Renal pelvis (tissue), 12 donors: ENCODE measurements at places on chromosomes 1 and 21. TPM values are rescaled to one million over a fixed set of nuclear protein-coding genes. Genes with fewer than 3 reads are reported as not detected.

GRCh38 chr1:44806025-44806703 lies 987 bp downstream of the DYNLT4 start:
- DNase-seq, result no peak

DNA sequence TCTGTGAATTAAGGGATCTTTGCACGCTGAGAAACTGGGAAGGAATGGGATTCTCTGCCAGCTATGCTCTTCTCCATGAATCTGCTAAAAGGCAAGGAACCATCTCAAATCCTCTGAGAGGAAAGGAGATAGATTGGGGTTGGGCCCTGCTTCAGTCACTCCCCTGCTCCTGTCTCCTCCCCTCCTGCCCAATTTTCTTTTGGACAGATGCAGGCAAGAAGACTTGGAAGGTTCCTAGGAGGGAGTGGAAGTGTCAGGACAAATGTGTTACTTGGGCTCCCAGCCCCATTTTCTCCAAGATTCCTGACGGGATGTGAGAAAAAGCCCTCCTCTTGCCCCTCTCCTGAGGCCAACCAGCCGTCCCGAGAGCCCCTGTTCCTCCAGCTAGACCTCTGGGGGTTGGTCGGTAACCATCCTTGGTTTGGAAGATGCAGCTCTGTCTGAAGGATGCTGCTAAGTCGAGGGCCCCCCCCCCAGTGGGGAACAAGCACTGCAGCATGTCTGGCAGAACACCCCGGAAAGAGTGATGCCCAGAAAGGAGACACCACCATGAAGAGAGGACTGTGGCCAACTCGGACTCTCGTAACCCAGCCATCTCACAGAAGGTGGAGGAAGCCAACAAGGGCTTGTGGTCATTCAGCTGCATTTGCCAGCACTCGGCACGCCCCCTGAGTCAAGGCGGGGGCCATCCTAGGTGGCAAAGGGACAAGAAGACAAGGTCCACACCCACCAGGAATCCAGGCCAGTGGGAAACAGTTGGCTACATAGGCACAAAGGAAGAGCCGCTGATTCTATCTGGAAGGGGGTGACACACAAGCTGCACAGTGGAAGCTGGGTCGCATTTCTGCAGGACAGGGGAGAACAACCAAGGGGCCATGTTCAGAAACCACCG lies 43.7 kb downstream of the CDK18 start:
- DNase-seq, result no peak

DNA sequence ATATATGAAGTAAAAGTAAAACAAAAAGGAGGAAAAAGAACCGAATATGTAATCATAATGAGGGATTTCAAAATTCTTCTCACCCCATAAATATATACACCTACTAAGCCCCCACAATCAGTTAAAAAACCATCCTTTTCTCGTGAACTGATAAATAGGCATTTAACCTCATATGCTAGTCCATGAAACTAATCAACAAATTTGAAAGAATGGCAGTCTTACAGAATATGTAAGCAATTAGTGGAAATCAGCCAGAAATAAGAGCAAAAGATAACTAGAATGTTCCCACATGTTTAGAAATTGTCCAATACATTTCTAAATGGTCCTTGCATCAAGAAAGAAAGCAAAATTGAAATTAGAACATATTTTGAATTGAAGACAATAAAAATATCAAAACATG lies 849.4 kb upstream of the CXADR start:
- DNase-seq, result no peak

DNA sequence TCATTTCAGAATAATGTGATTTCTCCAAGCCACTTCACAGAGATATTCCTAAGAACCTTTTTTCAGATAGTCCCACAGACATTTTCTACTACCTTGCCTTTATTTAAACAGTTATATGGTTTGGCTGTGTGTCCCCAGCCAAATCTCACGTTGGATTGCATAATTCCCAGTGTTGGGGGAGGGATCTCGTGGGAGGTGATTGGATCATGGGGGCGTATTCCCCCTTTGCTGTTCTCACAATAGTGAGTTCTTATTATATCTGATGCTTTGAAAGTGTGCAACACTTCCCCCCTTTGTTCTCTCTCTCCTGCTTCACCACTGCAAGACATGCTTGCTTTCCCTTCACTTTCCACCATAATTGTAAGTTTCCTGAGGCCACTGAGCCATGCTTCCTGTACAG lies 93.6 kb upstream of the ZNF678 start:
- no peak for DNase-seq

- DNase-seq, result no peak
Measured at GRCh38 chr1:50091068-50091467, 17.7 kb upstream of the ELAVL4 start.

Gene KIAA0040
- 13.6 TPM for polyA plus RNA-seq

- DNase-seq, result no peak
Measured at GRCh38 chr1:220189750-220190347, 82.4 kb downstream of the RAB3GAP2 start.

DNA sequence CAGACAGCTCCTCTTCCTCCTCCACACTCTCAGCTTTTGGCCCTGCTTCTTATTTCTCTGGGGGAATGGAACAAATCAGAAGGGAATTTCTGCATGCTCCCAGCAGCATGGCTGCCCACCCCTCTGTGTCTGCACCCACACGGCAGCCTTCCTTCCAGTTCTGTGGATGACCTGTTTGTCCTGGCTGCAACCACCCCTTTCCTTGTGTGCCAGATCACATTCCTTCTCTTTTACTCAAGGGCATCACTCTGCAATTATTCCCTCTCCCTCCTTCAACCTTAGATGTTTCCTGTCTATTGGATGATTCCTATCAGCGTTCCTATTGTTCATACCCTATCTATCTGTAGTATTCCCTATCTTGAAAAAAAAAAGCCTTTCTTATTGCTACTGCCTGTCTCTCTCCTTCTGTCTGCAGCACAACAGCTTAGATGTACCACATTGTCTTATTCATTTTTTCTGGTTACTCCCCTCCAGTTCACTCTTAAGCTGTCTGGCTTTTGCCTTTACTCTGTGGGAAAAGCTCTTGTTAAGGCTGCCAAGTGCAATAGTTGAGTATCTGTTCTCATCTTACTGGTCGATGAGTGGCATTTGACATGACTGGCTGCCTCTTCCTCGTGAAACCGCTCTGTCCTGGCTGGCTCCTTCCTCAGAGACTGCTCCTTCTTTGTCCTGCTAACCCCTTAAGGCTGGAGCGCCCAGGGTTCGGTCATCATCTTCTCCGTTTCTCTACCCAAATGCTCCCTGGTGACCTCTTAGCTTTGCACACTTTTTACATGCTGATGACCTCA lies 351.1 kb downstream of the CAMTA1 start:
- no peak for DNase-seq

Gene OR10J1
- polyA plus RNA-seq, result 0.05 TPM

DNA sequence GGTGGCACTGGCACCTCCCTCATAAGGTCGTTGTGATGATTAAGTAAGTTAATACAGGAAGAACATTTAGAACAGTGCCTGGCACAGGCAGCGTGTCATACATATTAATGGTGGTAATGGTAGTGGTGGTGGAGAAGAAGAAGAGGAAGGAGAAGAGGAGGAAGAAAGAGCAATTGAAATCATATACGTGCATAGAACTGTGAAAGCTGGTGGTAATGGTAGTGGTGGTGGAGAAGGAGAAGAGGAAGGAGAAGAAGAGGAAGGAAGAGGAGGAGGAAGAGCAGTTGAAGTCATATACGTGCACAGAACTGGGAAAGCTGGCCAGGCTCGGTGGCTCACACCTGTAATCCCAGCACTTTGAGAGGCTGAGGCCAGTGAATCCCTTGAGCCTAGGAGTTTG lies 121.3 kb upstream of the HOOK1 start:
- no peak for DNase-seq

- no peak for DNase-seq
Measured at GRCh38 chr1:208542309-208542708, 298.1 kb upstream of the PLXNA2 start.

Gene AK4
- polyA plus RNA-seq, result 65.8 TPM

- no peak for DNase-seq
Measured at GRCh38 chr1:174135211-174135610, 24.1 kb upstream of the RABGAP1L start.

Gene CCDC17
- 2.1 TPM for polyA plus RNA-seq

GRCh38 chr1:68795956-68796355 lies 299.1 kb upstream of the DEPDC1 start:
- DNase-seq, result no peak

DNA sequence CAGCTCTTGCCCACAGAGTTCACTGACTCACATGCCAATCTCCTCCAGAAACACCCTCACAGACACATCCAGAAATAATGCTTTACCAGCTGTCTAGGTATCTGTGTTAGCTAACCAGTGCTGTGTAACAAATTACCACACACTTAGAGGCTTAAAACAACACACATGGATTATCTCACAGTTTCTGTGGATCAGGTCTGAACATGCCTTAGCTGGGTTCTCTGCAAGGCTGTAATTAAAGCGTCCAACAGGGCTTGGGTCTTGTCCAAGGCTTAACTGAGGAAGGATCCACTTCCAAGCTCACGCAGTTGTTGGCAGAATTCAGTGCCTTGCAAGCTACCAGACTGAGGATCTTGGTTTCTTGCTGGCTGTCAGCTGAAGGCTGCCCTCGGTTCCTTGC lies 92.5 kb upstream of the RGS4 start:
- DNase-seq, result no peak

GRCh38 chr1:1847061-1847850 lies 43.6 kb downstream of the GNB1 start:
- DNase-seq, result no peak

DNA sequence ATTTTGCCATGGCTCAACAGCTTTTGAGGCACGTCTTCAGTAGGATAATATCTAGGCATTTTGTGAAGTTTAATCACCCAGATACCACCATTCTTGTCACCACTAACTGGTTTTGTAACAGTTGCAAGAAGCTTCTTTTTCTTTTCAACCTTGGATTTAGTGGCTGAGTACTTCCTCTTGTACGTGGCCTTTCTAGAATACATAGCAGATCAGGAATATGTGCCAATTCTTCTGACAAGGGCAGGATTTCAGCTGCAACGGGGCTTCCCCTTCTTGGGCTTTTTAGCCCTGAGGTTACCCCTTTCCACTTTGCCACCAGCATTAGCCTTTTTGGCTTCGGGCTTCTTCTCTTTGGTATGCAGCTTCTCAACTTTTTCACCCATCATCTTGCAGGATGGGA lies 79.3 kb upstream of the WARS2 start:
- no peak for DNase-seq

DNA sequence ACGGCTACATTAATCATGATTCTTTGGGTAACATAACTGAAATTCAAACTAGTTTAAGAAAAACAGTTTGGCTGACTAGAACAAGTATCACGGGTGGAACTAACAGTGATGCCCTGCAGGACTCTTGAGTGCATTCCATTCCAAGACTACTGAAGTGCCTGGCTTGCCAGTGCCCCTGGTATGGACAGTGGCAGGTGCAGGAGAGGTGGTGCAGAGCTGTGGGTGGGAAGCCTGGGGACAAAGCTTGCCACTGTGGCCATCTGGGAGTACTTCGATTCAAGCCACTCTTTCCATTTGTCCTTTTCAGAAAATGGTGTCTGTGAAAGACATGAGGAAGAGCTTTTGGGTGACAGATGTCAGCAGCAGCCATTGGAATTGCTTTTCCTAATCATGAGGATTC lies 166.5 kb downstream of the RRAGC start:
- no peak for DNase-seq

GRCh38 chr1:51303751-51304251 lies 26.6 kb downstream of the TTC39A start:
- no peak for DNase-seq

Gene ANGPTL7
- polyA plus RNA-seq, result not detected

DNA sequence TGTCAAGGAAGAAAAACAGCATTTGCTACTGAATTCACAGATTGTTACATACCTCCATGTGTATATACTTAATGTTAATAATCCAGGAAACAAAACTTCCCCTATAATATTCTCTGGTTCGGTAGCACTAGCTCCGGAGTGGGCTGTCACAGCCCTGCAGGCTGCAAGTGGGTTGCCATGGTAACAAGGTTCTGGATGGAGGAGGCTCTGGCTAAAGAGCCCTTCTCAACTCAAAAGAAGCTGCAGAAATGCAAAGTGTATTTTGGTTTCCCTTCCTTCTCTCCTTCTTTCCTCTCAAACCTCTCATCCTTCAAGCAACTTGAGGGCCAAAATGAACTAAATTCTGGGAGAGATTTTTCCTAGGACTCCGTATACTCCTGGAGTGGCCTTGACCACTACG lies 45.2 kb downstream of the ASTN1 start:
- no peak for DNase-seq

GRCh38 chr1:150332651-150333290 lies 11.4 kb downstream of the PRPF3 start:
- no peak for DNase-seq

Gene CR1L
- polyA plus RNA-seq, result 2.0 TPM

Gene BEND5
- polyA plus RNA-seq, result 26.3 TPM
